ENCODE measurements at places on chromosomes 2 and 18.

GRCh38 chr2:240288087-240288521 is 147.4 kb upstream of the GPC1 start:
- DNase-seq, result no peak

- DNase-seq, result no peak
These were observed 57.8 kb upstream of the LMAN1 start for GRCh38 chr18:59416818-59417217.

- DNase-seq, result no peak
These were observed 11.7 kb downstream of the SFT2D3 start for GRCh38 chr2:127712999-127713398.

DNA sequence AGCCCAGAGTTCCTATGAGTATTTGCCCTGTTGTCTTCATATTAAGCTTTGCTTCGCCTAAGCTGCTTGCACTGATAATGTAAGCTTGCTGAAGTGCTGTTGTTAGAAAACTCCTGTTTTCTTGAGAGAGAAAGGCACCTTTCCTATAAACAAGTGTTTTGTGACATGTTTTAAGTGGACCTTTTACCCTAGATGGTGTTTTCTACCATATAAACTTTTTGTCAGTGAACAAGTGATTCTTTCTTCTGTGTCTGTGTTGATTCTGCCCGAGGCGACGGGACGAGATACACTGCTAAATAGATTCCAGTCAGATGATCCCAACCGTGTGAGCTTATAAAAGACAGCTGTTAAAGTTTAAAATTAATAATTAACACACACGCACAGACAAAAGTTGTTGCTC is 24.1 kb downstream of the CABLES1 start:
- DNase-seq, result no peak

- DNase-seq, result no peak
These were observed 25.1 kb upstream of the TMEM214 start for GRCh38 chr2:27007416-27008374.

- DNase-seq, result peak; percentile 91
These were observed 144.0 kb downstream of the TNS1 start for GRCh38 chr2:217858519-217859491.

- no peak for DNase-seq
These were observed 1.6 kb downstream of the CELF4 start for GRCh38 chr18:37563931-37564392.

- DNase-seq, result peak; percentile 82
These were observed 524 bp upstream of the SERTAD2 start for GRCh38 chr2:64654063-64654811.

GRCh38 chr2:40625849-40626248 is 174.0 kb upstream of the SLC8A1 start:
- DNase-seq, result no peak

DNA sequence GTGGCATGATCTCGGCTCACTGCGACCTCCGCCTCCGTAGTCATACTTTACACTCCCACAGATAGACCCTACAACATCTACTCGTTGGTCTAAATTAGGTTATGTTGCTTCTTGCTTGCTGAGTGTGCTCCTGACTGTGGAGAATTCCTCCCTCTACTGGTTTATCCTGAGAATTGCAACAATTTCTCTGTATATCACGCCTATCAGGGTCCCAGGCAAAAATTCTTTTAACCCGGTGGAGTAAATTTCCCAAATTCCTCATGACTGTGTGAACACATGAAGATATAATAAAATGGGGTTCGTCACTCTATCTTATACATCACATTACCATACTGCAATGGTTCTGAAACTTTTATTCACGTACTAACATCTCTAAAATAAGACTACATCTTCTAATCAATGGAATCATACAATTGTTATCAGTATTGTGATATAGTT is 156.7 kb downstream of the EVA1A start:
- DNase-seq, result no peak

DNA sequence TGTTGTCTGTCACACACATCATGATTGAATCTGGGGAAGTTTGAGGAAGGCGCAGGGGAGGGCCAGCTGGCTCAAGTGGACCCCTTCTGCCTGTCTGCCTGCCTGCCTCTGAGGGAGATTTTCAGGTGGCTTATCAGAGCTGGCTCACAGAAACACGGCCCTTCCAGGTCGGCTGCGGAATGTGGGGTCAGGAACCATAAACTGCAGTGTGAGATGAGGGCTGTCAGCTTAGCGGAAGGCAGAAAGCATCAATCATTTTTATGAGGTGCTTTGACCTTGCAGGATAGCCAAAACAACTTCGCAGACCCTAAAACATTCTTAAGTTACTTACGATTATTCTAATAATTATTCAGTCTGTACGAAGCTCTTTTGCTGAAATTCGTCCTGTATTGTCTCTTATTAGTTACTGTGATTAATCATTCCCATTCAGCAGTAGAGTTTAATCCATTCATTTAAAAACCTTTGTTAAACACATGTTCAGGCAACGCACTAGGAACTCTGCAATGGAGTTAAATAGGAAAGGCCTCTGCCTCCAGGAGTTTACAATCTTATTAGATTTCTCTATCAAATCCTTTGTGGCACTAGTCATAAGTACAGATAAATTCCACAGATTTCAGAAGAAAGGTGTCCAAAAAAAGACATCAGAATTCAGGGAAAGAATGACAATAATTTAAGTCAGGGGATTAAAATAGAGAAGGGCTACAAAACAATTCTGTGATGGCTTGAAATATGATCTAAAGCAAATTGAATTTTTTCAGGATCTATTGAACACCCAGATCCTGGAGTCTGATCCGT is 371.6 kb downstream of the HRH4 start:
- DNase-seq, result no peak

DNA sequence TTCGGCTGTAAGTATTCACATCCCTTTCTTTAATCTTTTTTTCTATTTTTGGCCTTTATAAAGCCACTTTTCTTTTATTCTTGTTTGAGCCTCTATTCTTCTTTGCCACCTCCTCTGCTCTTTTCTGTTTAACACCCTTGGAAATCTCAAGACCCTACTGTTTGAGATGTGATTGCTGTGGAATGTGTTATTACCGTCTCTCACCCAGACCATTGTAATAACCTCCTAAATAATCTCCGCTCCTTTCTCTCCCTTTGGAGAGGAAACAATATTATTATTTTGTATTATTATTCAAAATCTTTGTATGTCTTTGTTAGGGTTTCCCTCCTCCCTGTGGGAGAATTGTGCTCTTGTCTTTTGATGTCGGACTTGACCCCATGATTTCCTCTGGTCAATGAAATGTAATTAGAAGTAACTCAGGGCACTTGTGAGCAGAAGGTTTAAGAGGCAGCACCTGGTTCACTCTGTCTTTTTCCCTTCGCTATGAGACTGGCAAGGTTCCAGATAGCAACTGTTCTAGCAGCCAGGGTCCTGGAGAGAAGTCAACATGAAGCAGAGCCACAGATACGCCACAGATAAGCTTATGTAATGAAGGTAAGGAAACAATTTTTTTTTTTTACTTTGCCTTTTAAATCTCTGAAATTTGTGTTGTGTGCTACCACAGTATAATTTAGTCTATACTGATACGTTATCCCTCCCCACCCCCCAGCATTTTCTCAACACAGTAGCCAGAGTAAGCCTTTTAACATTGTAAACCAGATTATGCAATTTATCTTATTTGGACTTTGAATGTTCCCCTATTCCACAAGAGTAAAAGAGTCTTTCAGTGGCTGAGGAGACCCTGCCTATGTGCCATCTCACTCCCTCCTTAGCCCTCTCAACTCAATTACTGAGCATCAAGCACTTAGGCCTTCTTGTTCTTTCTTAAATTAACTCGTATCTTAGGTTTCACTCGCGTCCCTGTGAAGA is 601.2 kb upstream of the ZNF804A start:
- no peak for DNase-seq

GRCh38 chr2:52956766-52957165 is 810.8 kb upstream of the CHAC2 start:
- DNase-seq, result no peak

DNA sequence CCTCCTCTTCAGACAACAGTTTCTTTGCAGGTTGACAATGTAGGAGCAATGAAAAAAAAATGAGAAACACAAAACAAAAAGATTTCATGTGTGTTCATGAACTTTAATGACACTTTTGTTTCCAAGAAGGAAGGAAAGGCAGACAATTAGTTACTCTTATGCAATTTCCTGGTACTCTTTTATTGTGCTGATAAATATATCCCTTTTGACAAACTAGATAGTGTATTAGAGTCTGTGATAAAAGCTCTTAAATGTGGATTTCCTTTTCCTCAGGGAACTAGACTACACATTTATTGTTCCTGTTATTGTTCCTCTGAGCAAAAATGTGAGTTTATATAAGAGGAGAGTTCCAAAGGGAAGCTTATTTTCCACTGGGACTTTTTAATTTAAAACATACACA is 188.7 kb upstream of the NRXN1 start:
- no peak for DNase-seq

- DNase-seq, result no peak
These were observed 1.1 kb downstream of the CDK5R2 start for GRCh38 chr2:218960309-218961165.

DNA sequence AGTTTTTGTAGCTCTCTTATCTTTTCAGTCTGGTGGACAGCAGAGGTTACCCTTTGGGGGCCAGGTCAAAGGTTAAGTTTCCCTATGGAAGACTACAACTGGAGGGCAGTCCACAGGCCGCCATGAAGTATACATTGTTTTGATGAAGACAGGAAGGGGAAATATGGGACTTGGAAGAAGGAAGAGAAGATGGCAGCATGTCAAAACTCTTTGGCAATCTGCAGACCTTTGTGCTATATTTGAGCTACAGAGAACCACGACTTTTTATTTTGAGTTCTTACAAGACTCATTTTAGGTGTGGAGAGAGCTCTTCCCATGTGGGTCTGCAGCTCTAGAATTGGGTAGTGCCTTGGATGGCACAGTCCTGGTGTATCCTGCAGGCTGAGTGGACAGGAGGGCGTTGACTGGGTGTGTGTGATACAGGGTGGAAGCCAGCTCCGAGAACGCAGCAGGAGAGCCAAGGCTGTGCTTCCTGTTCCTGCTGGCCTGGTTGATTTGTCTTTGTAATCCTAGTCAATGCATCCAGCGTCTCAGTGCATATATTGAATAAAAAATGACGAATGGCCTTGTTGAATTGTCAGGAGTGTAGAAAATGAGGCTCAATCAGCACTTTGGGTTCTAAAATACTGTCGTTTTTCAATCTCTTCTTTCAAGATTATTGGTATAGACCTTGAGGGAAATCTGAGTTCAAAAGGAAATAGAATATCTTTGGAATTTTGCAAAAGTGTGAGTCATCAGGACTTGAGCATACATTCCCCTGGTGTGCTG is 11.5 kb downstream of the ITGA6 start:
- peak; percentile 48 for DNase-seq

GRCh38 chr2:30113617-30114293 is 33.1 kb upstream of the YPEL5 start:
- no peak for DNase-seq

- DNase-seq, result no peak
These were observed 297.4 kb downstream of the CALCRL start for GRCh38 chr2:187150670-187151069.

DNA sequence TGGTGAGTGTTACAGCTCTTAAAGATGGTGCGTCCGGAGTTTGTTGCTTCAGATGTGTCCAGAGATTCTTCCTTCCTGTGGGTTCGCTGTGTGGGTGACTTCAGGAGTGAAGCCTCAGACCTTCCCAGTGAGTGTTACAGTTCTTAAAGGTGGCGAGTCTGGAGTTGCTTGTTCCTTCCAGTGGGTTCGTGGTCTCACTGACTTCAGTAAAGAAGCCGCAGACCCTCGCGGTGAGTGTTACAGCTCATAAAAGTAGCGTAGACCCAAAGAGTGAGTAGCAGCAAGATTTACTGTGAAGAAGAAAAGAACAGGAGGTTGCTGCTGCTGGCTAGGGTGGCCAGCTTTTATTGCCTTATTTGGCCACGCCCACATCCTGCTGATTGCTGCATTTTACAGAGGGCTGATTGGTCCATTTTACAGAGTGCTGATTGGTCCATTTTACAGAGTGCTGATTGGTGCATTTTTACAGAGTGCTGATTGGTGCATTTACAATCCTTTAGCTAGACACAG is 34.0 kb upstream of the SPTBN1 start:
- no peak for DNase-seq

- DNase-seq, result no peak
These were observed 104.5 kb downstream of the RBM43 start for GRCh38 chr2:151157000-151157735.

GRCh38 chr2:183063083-183063482 is 15.5 kb upstream of the DUSP19 start:
- no peak for DNase-seq

GRCh38 chr2:134368009-134368817 is 114.3 kb downstream of the MGAT5 start:
- DNase-seq, result no peak

GRCh38 chr2:219451661-219452360 is 17.2 kb downstream of the SPEG start:
- DNase-seq, result peak; percentile 82

GRCh38 chr2:2932692-2933305 is 444.8 kb downstream of the EIPR1 start:
- no peak for DNase-seq

- DNase-seq, result no peak
These were observed 171.7 kb upstream of the SOX11 start for GRCh38 chr2:5520463-5520972.

DNA sequence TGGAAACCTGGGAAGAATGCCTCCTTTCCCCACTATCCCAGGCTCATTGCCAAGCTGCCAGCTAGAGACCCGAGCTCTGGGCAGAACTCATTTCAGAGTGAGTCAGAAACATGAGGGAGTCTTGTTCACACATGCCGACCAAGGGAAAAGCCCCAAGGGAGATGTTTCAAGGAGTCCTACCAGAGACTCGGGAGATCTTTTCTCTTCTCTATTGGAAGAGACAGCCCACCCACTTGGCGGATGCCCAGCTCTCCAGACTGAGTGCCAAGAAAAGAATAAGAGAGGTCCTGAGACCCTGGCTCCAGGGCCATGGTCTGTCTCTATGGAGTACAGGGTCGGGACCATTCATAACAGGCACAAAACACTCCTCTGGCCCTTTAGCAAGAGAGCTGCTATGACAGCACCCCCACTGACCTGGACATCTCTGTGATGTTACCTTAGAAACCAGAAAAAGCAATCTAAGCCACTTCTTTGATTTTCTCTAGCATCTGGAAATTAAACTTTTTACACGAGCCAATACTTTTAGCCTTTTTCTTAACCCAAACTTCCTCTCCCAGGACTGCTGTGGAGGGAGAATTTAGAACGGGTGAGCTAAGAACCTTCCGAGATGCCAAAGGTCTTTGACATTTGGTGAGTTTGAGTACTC is 18.5 kb upstream of the IGFBP5 start:
- peak; percentile 53 for DNase-seq

DNA sequence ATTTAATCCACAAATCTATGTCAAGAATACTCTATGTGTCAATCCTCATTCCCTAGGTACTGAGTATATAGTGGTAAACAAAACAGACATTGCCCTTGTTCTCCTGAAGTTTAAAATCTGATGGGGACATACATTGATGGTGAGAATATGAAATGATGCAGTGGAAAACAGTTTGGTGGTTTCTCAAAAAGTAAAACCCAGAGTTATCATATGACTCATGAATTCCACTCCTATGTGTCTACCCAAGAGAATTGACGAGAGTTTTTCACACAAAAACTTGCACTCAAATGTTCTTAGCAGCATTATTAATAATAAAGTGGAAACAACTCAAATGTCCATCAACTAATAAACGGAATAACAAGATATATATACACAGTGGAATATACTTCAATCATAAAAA is 586.7 kb downstream of the CCDC85A start:
- DNase-seq, result no peak

Measured in left cardiac atrium (tissue), 4 donors.